ENCODE measurements at places on chromosomes 13 and 19.
A peak's percentile ranks its signal among the peaks of the same experiment; 100 is the strongest.

DNA sequence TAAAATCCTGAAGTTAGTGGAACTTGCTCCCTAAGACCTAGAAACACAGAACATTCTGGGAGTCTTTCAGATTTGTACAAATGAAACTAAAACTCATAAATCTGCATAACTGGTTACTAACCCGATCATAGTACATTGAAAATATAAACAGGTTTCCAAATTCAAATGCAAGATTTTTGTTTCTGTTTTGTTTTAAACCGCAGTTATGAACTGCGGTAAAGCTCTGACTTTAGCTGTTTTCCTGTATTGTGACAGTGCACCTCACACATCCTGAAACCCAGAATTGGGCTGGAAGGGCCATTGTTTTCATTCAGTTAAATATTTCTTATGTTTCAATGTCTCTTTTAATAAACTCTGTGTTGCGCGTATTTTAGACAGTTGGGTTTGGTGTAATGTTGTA is 204.7 kb downstream of the SHISA2 start:
- peak; percentile 25 for DNase-seq

DNA sequence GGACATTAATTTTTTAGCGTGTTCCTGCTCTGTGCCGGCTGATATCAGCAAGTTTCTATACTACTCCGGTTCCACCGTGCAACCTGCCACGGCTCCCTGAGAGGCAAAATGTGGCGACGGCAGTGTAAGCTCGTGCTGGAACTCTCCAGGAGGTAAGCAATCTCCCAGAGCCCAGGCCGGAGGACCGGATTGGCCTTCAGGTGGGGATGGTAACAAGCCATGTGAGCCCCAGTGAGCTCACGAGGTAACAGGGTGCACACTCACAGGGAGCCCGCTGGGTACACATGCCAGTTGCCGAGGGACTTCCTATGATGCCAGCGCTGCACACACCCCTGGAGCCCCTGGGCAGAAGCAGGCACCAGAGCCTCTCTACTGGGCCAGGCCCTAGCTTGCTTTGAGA is 38.5 kb downstream of the NAXD start:
- DNase-seq: no peak

GRCh38 chr19:28396287-28396831 is 816.6 kb downstream of the UQCRFS1 start:
- DNase-seq: no peak

- no peak for DNase-seq
Measured at GRCh38 chr19:6800991-6801484, 28.5 kb downstream of the VAV1 start.

DNA sequence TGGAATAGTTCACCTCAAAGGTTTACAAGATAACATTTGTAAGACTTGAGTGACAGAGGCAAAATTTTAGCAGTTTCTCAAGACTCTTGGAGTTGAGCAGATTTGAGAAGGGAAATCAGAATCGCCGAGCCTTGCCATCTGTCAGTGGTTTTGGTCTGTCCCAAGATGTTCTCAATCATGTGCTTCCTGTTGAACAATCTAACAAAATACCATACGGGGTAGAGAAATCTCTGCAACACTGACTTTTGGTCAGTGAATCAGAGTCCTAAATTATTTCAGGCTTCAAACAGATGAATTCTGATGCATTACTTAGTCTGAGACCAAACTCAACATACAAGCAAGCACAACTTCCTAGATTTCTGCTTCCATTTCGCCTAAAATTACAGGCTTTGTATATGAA is 3.8 kb downstream of the KCTD12 start:
- DNase-seq: no peak

DNA sequence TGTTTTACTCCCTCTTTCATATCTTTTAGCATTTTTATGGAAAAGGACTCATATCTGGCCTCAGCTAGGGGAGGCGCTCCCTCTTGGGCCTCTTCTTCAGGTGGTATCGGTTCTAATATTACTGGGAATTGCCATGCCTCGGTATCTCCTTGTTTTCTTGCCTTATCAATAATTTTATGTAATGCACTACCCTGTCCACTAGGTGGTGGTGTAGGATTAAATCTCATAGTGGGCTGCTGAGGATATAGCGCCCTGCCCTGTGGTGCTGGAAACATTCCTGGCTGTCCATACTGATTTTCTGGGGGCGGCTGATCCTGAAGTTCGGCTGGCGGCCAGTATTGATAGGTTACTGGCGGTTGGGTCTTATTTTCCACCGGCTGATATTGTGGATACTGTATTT is 35.8 kb downstream of the ZNF420 start:
- no peak for DNase-seq

DNA sequence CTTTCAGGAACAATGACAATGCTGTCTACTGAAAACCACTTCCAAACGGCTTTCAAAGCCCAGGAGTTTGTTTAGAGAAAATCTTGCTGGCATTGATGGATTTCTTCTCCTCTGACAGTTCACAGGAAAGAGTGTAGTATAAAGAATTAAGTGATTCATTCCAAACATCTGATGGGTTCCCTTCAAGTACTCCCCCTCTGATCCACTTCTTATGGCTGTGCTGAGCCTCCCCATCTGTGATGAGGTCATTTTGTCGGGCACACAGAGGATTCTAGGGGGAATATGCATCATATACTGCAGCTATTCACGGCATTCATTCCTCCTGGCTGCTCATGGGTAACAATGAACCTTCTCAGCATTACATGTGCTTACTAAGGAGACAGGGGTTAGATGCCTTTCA is 107.9 kb downstream of the RGCC start:
- no peak for DNase-seq

DNA sequence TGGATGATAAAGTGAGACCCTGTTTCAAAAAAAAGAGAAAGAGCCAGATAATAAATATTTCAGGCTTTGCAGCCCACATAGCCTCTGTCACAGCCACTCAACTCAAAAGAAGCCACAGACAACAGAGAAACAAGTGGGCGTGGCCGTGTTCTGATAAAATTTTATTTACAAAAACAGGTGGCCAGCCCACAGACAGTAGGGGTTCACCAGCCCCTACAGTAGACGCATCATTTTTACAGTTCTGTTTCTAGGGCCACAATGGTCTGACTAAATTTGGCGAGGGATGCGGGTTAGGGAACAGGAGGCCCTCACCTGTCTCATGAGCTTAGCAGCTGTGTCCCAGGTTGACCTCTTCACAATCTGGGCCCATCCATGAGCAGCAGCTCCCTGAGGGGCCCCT is 59.5 kb downstream of the ARHGEF18 start:
- DNase-seq: no peak

DNA sequence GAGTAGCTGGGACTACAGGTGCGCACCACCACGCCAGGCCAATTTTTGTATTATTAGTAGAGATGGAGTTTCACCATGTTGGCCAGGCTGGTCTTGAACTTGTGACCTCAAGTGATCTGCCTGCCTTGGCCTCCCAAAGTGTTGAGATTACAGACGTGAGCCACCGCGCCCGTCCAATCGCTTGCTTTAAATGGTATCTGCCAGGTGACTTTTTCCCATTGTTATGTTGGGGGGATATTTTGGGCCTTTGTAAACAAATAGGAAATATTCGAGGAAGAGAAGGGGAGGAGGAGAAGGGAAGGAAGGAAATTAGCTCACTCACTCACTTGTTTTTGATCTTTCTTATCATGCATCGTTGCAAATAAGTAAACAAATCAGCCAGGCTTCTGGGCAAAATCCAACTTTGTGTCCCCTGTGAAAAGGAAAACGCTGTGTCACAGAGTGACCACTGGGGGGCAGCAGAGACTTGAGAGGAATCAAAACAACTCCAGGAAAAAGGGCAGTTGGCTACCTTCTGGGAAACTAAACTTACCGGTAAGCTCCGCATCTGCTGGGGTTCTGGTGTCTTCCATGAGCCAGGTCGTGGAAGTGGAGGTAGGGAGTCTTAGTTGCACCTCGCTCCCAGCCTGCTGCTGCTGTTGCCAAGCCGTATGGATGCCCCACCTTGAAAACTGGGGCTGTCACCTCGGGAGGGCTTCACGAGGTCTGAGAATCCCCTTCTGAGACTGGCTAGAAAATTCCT is 9.3 kb upstream of the RANBP3 start:
- DNase-seq: peak; percentile 27

DNA sequence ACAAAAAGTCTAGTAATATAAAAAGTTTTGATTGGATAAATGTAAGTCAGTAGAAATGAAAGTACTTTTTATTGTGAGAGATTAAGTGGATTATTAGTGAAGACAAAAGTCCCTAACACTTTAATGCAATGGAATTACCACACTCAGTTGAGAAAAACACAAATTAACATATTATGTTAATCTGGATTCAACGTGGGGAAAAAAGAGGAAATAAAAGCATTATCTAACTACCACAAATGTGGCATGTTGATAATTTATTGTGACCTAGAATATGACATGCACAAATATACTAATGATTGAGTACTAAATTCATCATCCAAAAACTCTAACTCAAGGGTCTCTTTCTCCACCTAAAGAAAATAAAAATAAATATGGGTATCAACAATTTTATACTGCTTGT is 41.5 kb downstream of the FOXO1 start:
- no peak for DNase-seq

GRCh38 chr19:14432791-14433553 is at the start of gene PKN1:
TSS of gene PKN1 (plus strand) at chr19:14433306. CDS start at chr19:14433522, 216 bp downstream.
- DNase-seq: no peak

GRCh38 chr19:49767381-49767780 is 580 bp downstream of the AP2A1 start:
- DNase-seq: no peak

DNA sequence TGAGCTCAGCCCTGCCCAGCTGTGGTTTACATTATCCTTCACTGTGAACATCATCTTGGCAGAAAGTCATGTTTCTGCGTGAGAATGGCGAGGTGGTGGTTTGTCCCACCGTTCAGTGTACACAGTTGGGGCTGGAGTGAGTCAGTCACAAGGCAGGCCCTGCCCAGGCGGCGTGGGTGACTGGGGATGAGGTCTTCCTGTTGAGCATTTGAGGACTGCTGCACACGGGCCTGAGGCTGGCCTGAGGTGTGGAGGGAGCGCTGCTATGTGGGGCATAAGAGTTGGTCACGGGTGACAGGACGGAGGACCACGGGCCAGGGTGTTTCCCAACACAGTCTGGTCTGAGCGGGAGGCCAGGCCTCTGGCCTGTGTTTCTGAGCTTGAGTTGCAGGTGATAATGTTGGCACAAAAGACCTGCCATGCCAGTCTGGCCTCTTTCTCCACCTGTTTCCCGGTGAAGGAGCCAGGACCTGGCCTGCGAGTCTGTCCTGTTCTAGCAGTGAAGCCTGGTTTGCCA is 13.4 kb upstream of the C19orf33 start:
- DNase-seq: no peak

DNA sequence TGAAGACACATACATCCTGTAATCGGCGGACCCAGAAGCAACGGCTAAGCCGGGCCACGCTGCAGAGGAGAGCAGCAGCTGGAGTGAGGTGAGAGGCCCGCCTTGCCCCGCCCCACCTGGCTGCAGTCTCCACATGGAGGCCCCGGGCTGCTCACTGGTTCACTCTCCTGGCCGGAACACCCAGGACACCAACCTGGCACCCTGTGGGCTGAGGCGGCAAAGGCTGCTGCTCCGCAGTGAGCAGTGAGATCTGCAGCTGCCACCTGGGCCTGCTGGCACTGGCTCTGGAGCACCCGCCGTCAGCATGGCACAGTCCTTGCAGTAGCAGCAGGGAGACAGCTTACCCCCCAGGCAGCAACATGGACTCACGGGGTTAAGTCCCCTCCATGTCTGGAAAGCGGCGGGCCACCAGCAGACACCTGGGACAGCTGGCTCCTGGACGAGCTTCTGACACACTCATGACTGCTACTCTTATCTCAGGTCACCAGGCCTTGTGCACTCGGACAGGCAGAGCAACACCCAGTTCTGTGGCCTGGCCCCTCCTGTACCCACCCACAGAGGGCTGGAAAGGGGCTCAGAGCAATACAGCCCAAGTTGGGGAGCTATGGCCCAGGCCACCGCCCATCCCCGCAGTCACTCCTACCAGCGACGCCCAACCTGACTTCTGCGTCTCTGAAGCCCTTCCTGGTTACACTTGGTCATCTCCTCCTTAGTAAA is 13.2 kb upstream of the KPTN start:
- DNase-seq: no peak

DNA sequence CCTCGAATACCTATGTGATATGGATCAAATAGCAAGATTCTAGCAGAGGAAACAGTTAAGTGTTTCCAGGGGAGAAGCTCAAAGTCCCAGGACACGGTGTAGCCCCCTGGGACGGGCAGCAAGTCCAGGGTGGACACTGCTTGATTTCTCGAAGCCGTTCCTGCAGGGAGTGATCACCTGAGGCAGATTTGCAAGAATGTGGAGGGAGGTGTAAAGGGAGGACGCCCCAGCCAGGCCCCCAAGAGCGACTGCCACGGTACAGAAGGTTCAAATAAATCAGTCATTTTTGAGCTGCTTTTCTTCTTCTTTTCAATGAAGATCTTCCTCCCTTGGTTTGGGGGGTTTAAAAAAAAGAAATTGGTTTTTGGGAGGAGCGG is 41.4 kb downstream of the KLF2 start:
- DNase-seq: no peak

- no peak for DNase-seq
Measured at GRCh38 chr19:1935484-1936208, 5.3 kb upstream of the CSNK1G2 start.

- DNase-seq: no peak
Measured at GRCh38 chr19:35249146-35249847, 495 bp downstream of the LSR start.

- no peak for DNase-seq
Measured at GRCh38 chr13:91384896-91385295, 13.5 kb upstream of the GPC5 start.

DNA sequence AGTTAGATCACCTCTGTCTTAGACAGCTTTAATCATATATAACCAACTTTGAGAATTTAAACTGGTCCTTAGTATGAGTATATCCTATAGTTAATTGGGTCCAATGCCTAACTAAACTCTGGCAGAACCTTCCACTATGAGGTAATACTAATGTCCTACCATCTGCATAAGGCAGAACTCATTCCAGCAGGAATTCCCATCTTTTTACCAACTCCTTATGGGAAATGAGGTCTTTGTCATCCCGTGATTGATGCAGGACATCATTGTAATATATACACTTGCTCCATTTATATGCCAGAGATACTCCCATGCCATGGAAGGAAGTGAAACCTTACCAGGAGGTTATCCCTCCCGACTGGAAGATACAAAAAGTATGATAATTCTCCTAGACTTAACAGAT is 2.8 kb downstream of the KCTD4 start:
- DNase-seq: no peak

GRCh38 chr19:10818301-10819123 is 17.5 kb downstream of the TMED1 start:
- DNase-seq: no peak

Data from GM12864 (cell line).